Fibroblast of pulmonary artery (primary cell): ENCODE measurements at places on chromosomes 2 and 18.

- no peak for DNase-seq
Observed at GRCh38 chr2:142629193-142629592, 248.3 kb upstream of the KYNU start.

DNA sequence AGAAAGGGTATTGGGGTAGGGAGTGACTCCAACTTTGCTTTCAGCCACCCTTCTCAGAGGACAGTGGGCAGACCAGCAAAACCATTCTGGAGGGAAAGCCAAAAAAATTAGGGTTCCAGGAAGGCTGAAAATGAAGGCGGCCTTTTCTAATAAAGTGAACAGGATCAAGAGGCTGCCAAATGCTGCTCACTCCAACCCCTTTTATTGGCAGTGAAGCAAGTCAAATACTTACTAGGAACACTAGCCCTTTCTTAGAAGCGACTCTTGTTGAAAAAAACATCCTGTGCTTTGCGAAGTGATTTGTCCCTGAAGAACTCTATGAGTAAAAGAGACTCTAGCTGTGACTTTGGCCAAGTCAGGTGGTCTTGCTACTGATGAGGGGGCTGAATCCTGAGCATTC, 83.6 kb upstream of the CYP1B1 start:
- DNase-seq: no peak

DNA sequence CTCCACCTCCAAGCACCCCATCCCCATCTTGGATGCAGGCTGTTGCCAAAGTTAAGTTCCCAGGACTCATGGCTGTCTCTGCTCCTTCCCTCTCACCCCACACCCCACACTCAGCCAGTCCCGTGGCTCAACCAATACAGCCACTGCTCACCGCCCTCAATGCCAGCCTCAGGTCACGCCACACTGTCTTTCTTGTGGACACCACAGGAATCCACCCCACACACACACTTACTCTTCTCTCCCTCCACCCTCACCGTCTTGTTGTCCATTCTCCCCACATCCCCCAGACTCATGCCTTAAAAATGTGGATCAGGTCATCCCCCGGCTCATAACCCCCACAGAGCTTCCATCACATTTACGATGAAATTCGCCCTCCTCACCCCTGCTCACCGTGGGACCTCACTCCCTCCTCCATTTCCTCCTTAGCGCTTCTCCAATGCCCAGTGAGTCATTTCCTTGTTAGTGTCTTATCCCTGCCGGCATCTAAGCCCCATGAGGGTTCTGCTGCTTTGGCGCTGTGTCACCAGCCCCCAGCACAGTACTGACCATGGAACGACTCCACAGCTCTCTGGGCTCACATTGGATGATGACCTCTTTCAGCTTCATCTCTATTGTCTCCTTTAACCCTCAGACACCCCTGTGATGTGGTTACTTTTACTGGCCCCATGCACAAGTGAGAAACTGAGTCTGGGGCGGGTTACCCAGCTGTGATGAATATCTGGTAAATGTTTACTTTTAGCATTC, 13.8 kb downstream of the MLPH start:
- peak; percentile 95 for DNase-seq

DNA sequence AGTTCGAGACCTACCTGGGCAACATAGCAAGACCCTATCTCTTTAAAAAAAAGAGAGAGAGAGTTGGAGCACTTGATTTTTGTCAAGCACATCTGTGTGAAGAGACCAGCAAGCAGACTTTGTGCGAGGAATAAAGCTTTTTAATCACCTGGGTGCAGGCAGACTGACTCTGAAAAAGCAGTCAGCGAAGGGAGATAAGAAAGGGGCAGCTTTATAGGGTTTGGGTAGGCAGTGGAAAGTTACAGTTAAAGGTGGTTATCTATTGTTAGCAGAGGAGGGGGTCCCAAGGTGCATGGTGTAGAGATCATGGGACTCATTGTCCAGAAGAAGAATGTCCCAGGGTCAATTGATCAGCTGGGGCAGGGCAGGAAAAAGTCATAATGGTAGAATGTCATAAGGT, 34.4 kb downstream of the NCL start:
- DNase-seq: no peak

GRCh38 chr2:136135921-136136906, 18.3 kb upstream of the CXCR4 start:
- no peak for DNase-seq

DNA sequence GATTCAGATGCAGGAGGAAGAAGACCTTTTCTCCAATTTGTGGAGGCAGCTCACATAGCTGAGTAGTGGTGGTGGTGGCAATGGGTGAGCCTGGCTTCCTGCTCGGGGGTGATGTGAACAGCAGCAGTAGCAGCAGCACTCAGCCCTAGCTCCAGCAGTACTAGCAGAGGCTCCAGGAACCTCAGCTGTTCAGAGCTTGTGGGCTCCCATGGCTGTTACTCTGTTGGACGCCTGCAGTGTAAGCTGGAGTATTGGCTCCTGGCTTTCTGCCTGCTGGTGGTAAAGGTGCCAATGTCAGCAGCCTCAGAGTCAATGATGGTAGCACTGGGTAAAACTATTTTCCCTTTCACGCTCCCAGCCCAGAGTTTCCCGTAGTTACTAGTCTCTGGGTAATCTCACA, 3.1 kb upstream of the SEH1L start:
- peak; percentile 20 for DNase-seq

DNA sequence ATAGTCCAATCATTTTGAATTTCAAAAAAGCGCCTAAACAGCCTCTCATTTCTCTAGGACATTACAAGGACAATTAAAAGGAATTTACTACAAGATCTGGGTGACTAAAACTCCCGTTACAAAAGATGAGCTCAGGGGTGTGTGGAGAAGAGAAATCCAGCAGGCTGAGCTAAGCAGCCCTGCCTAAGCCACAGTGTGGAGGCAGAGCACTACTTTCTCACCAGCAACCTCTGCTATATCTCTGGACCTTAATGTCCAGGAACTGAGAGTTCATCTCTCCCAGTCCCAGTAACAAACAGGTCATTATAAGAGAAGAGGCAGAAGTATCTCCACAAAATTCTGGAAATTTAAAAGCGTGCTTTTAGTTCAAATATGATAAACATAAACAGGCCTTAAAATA, 18.9 kb upstream of the ANKRD62 start:
- peak; percentile 20 for DNase-seq

DNA sequence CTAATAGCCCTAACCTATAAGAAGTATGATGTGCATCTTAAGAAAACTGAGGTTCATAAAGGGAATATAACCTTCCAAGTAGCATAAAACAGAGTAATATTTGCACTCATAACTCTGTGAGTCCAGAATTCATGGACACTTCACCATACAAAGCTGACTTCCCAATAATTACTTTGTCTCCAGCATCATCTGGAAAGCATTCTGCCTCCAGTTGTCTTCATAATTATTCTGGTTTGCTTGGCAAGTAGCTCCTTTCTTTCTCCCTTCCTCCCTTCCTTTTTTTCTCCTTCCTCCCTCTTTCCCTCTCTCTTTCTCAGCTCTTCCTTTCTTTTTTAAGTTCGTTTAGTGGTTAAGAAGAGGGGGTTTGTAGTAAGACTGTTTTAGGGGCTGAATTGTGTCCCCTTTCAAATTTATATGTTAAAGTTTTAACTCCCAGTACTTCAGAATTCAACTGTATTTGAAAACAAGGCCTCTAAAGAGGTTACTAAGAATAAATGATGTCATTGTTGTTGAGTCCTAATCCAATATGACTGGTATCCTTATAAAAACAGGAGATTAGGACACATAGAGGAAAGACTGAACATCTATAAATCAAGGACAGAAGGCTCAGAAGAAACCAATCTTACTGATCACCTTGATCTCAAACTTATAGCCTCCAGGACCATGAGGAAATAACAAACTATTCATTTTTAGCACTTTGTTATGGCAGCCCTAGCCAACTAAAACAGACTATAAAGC, 28.9 kb downstream of the TFPI start:
- no peak for DNase-seq
